A549 treated with GW870086 at 1 μM for 4 hours (cell line): ENCODE measurements at places on chromosomes 6 and 20. TPM values are rescaled to one million over a fixed set of nuclear protein-coding genes. Genes with fewer than 3 reads are reported as not detected.

Gene OR5V1
- total RNA-seq: not detected in 5 replicates

Gene RSPO3
- total RNA-seq: 73.7 to 85.2 TPM (median 77.2 TPM) in 5 replicates

Gene PTK6
- 2.5 to 3.1 TPM (median 2.9 TPM) in 5 replicates for total RNA-seq

Gene CD40
- total RNA-seq: 3.3 to 5.7 TPM (median 4.6 TPM) in 5 replicates

Gene TRIM31
- total RNA-seq: 0.33 to 1.4 TPM (median 0.83 TPM) in 5 replicates

Gene NELFE
- 73.9 to 80.8 TPM (median 79.3 TPM) in 5 replicates for total RNA-seq

Gene LCA5
- total RNA-seq: 0.43 to 0.84 TPM (median 0.79 TPM) in 5 replicates

Gene GPX5
- not detected in 5 replicates for total RNA-seq

Gene SASH1
- total RNA-seq: 2.2 to 3.3 TPM (median 2.8 TPM) in 5 replicates

Gene MYLK4
- total RNA-seq: 0.09 to 0.13 TPM (median 0.12 TPM) in 5 replicates
